NCI-H748 treated with DMSO at 0.1 percent for 48 hours (cell line): ENCODE measurements at places on chromosomes 2 and 18.

GRCh38 chr2:211216221-211216620, 659.8 kb downstream of the CPS1 start:
- DNase-seq, result no peak

DNA sequence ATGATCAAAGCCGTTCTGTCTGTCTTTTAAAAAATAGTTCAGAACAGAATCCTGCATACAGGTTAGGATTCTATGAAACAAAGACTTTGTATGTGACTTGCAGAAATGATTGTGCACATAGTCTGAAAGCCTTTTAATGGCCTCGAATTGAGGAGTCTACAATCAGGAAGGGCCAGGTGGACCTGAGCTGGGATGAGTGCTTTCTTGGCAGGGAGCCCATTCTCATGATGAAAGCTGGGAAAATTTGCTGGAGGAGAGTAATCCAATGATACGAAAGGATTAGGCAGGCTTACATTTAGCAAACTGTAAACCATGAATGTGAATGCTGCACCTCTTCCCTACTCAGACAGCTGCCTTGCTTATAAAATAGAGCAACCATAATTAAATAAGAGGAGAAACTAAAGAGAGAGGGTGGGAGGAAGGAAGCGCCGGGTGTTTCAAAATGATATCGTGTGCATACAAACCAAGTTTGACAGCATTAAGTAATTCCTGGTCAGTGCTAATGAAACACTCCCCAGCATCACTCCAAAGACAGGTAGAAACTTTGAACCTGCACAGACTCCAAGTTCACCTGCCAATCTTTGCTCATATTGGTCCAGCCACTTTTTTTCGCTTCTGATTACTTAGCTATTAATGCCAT, 23.7 kb upstream of the CXCR4 start:
- DNase-seq, result peak; percentile 94

DNA sequence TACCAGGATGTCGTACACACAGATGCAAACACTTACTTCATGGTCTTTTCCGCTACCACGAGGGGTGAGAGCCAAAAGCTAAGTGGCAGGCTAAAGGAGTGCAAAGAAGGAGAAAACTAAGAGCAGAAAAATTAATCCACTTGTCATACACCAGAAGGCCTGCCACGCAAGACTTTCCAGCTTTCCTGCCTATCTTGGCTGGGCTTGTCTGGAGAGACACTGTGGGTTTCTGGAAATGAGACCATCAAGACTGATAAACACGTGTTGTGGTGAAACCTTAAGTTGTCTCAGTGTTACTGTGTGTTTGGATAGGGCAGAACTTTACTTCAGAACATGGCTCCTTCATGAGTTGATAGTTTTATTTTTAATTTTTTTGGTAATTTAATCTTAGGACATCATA, 175.6 kb downstream of the FMNL2 start:
- DNase-seq, result no peak

DNA sequence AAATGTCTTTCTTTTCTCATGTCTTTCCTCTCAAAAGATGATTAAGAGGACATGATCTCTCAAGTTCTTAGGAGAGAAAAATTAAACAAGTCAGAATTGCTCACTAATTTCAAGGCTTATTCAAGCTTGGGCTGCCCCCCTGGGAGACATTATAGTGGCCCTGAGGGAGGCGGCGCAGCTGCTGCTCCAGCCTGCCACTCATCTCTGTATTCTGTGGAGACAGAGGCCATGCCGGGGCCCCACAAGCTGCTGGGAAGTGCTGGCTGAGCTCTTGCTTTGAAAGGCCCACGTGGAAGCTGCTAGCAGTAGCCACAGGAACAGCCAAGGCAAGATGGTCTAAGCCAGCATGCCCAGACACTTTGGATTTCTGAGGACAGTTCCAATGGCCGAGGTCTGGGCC, 267.4 kb downstream of the LNPK start:
- no peak for DNase-seq

DNA sequence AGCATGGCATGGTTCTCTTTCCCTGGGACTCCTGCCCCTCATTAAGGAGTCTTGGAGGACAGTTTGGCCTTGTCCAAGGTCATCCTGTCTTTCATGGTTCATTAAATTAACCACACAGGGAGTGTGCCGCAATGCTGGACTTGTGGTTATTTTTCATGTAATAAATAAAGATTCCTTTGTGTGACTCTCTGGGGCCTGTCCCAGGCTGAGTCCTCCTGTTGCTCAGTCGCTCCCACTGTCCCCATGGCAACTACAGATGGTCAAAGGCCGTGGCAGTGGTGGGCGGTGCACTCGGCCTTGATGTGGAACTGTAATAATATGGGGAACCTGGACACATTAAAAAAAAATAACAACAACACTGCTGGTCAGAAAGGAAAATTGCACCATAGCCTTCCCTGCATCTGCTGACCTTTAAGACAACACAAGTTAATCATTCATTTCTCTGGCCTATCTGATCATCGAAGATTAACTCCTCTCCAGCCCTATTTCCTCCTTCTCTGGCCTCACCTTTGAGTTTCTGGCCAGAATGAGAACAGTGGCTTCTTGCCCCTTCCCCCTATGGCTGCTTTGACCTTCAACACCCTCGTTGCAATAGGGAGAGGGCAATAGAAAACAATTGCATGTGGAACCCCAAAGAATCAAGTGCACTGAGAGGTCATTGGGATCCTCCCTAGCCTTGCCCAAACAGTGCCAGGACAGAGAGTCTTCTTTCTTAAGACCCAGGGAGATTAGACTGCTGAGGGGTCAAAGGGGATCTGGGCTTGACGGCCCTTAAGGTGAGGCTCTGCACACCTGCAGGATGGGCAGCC, 44.7 kb downstream of the PSD4 start:
- DNase-seq, result no peak

- no peak for DNase-seq
These were observed 36.8 kb downstream of the PDIA6 start for GRCh38 chr2:10775831-10776230.

DNA sequence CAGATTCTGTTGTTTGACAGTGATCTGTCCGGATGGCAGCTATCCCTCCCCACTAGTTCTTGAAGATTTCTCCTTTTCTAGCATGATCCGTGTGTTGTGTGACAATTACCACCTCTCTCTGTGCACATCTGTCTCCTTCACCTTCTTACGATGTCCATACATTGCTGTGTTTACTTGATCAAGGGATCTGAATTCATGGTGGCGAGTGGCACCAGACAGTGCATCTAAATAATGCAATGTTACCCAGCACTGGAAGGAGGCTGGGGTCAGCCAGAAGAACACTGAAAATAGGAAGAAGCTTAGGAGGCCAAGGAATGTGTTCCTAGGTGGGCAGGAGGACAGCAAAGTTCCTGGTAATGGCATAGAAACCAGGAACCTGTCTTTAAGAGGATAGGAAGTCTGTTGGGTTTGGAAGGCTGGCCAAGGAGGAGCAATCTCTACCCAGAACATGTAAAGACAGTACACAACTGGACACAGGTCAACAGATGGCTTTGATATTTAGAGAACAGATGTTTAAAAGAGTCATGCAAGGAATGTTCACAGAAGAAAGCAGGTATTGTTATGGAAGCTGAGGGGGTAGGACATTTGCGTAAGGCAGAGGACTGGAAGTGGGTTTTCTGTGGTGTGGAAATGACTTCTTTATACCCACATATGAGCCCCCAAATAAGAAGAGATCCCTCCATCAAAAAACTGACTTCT, 126.4 kb downstream of the HRH4 start:
- no peak for DNase-seq

DNA sequence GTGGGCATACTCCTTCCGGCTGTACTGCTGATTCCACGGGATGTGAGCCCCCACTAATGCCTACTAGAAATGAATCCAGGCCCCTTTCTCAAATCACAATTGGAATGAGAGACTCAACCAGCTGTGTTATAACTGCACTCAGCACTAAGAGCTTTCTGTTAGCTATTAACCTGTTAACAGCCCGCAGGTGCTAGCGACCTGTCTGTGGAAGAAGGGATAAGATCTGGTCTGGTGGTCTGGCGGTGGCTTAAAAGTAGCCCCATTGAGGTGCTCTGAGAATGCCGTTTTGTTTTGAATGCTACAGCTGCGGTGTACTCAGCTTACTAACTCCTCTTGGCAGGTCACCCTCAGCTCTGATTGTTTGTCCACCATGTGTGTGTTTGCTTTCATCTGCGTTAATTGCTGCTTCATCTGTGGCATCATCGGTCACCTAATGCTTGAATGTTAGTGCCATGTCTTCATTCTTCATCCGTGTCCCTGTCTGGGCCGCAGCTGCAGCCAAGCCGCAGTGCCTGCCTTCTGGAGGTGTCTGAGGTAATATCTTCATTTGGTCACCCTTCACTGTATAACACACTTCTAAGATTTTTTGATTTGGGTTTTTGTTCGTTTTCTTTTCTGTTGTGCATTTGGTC, 16.3 kb downstream of the RAB12 start:
- peak; percentile 76 for DNase-seq

GRCh38 chr18:42068030-42068429, 113.0 kb downstream of the PIK3C3 start:
- DNase-seq, result no peak

GRCh38 chr2:200862532-200863000, 1.9 kb downstream of the CLK1 start:
- peak; percentile 18 for DNase-seq

DNA sequence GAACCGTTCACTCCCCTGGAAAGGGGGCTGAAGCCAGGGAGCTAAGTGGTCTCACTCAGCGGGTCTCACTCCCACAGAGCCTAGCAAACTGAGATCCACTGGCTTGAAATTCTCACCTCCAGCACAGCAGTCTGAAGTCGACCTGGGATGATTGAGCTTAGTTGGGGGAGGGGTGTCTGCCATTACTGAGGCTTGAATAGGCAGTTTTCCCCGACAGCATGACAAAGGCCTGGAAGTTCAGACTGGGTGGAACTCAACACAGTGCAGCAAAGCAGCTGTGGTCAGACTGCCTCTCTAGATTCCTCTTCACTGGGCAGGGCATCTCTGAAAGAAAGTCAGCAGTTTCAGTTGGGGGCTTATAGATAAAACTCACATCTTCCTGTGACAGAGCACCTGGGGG, 292.5 kb downstream of the NUP35 start:
- DNase-seq, result no peak

DNA sequence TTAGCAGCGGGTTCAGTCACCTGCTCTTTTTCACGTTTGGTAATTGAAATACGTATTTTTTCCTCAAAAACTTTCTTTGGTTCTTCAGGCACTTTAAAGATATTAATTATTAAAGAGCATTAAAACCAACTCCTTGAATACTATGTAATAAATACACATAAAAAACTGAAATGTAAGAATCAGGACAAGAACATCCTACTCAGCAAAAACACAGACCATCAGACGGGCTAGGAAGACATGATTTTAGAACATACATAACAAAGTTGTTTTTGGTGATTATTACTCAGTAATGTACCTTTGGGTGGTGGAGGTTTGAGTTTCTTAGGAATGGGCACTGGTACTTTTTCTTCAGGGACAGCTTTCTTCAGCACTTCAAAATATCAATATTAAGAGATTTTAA, 126.1 kb downstream of the TTN start:
- DNase-seq, result no peak

DNA sequence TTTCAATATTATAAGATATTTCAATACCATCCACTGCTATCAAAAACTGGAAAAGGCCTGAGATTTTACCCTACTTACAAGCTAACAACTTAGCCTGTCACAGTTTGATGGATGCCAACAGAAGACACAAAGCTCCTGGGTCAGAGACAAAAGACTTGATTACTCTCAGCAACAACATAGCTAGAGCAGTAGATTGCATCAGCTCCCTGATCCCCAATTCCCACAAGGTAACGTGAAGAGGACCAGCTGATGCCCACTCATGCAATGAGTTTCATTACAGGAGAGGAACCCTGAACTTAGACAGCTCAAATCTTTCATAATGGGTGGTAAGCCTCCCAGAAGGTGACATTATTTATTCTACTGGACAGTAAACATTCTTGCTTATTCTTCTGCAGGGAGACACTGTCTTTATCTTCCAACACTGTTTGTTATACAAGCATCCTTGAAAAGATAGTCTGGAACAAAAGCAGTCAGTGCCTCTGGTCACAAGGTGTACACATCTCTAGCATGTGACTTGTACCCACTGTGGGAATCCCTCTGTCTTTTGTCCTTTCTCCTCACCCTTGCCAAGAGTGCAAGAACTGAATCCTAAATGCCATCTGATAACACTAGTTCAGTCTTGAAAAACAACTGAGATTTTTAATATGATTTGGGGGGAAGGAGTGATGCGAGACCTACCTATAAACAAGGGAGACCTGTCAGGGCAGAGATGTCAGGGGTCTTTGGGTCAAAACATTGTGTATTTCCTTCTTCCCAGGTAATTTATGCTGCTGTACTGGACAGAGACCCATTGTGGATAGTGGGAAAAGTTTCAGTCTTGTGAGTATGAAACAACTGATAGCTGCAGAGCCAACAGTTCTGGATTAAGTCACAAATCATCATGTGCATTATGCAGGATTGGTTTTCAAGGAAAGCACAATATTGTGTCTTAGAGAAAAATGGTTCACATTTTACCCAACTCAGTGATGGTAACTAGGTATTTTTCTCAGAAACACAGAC, 102.4 kb downstream of the AOX1 start:
- no peak for DNase-seq

GRCh38 chr2:216492597-216493333, 5.9 kb upstream of the RPL37A start:
- DNase-seq, result no peak

- DNase-seq, result no peak
These were observed 131.4 kb downstream of the MSH2 start for GRCh38 chr2:47534179-47534919.

- no peak for DNase-seq
These were observed 1.6 kb upstream of the LPIN1 start for GRCh38 chr2:11744631-11745394.

DNA sequence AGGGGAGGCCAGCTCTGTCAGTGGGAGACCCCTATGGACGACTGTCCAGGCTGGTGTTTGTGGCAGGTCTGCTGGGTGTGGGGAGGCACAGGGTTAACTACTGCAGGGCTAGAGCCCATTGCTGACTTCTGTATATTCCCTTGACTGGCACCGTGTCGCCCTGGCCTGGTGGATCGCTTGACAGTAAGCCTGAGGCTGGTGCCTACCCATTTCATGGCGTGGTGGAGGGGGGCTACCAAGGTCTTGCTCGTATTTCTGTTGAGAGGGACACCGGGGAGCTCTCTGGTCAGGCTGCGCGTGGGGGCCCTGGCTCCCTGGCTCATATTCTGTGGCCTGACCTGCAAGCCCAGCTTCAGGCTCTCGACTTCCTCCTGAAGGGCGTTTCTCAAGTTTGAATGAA, 119.7 kb downstream of the ACOXL start:
- no peak for DNase-seq

- DNase-seq, result no peak
These were observed 121.3 kb upstream of the CD226 start for GRCh38 chr18:70068981-70069380.

DNA sequence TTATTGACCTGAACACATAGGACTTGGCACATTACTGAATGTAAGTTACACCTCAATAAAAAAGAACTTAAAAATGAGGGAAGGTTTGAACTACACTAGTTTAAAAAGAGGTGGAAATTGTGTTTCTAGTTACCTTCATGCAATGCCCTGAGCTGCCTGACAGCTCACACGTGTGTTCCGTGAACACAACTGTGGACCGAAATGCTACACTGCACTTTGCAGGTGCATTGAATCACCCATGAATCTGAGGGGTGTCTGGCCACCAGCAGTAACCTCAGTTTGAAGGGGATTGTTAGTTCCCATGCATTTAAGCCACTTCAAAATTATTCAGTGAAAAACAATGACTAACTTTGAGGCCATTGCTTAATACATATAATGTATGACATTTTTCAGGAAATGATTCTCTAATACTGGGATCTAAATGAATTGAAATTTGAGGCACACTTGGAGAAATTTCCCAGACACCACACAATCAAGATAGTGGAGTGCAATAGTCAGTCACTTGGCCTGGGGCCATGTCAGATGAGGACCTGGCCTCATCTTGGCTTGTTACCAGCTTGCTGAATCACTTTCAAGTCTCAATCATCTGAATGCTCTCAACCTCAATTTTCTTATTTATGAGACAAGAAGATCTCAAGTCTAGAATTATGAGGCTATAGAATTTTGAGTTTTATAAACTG, 59.3 kb downstream of the MYL12B start:
- no peak for DNase-seq
